Liver (tissue), 10 donors: ENCODE measurements at places on chromosomes 4 and X. TPM values are rescaled to one million over a fixed set of nuclear protein-coding genes. Genes with fewer than 3 reads are reported as not detected.

The ZNF518B gene
- polyA plus RNA-seq: 1.4 TPM

The UXT gene
- 99.0 TPM for polyA plus RNA-seq

The CYBB gene
- 10.2 TPM for polyA plus RNA-seq

The MCF2 gene
- 0.11 TPM for polyA plus RNA-seq

The SLC6A14 gene
- polyA plus RNA-seq: not detected

The VEGFC gene
- polyA plus RNA-seq: 1.8 TPM

The CLDN34 gene
- not detected for polyA plus RNA-seq

The C1GALT1C1 gene
- polyA plus RNA-seq: 16.8 TPM

The EGF gene
- not detected for polyA plus RNA-seq

The MUC7 gene
- not detected for polyA plus RNA-seq

The RWDD4 gene
- polyA plus RNA-seq: 6.5 TPM

The CXCL1 gene
- 0.97 TPM for polyA plus RNA-seq

The PITX2 gene
- polyA plus RNA-seq: not detected

The GPRASP1 gene
- 0.54 TPM for polyA plus RNA-seq

The DRD5 gene
- not detected for polyA plus RNA-seq

The MAGEE2 gene
- not detected for polyA plus RNA-seq

The SCML1 gene
- polyA plus RNA-seq: 15.5 TPM

The PDGFC gene
- polyA plus RNA-seq: 8.3 TPM

The PCDH7 gene
- 0.61 TPM for polyA plus RNA-seq

The OTUD5 gene
- 18.8 TPM for polyA plus RNA-seq

The CDX4 gene
- not detected for polyA plus RNA-seq

The ARHGAP4 gene
- polyA plus RNA-seq: 3.3 TPM

The SATL1 gene
- polyA plus RNA-seq: not detected

The OCIAD2 gene
- 159 TPM for polyA plus RNA-seq

The TDO2 gene
- 1,057 TPM for polyA plus RNA-seq

The DCLK2 gene
- polyA plus RNA-seq: 0.30 TPM

The XG gene
- 0.02 TPM for polyA plus RNA-seq

The EDNRA gene
- 0.71 TPM for polyA plus RNA-seq

The CCNQ gene
- polyA plus RNA-seq: 9.9 TPM

The TLR2 gene
- polyA plus RNA-seq: 2.9 TPM

The MFAP3L gene
- 18.6 TPM for polyA plus RNA-seq

The HSFX4 gene
- polyA plus RNA-seq: not detected

The RNF128 gene
- polyA plus RNA-seq: 39.5 TPM

The TRAM1L1 gene
- not detected for polyA plus RNA-seq

The VSIG4 gene
- polyA plus RNA-seq: 16.7 TPM

The FAM9B gene
- 0.38 TPM for polyA plus RNA-seq

The CYLC1 gene
- not detected for polyA plus RNA-seq

The UGT2B11 gene
- 0.39 TPM for polyA plus RNA-seq

The S100G gene
- polyA plus RNA-seq: not detected

The GC gene
- polyA plus RNA-seq: 3,030 TPM

The UGT8 gene
- not detected for polyA plus RNA-seq

The SLC26A1 gene
- polyA plus RNA-seq: 17.8 TPM

The ADGRG2 gene
- 0.24 TPM for polyA plus RNA-seq

The PPEF1 gene
- not detected for polyA plus RNA-seq

The ADH7 gene
- not detected for polyA plus RNA-seq

The TLR3 gene
- polyA plus RNA-seq: 2.0 TPM

The SPANXN3 gene
- not detected for polyA plus RNA-seq

The KIT gene
- polyA plus RNA-seq: 0.91 TPM

The KIAA1210 gene
- not detected for polyA plus RNA-seq

The SLC9B1 gene
- polyA plus RNA-seq: 0.19 TPM

The SUPT20HL1 gene
- polyA plus RNA-seq: not detected

The CENPVL2 gene
- polyA plus RNA-seq: not detected

The BCOR gene
- 5.6 TPM for polyA plus RNA-seq

The C4orf36 gene
- not detected for polyA plus RNA-seq

The ABCB7 gene
- 10.9 TPM for polyA plus RNA-seq

The TCEAL5 gene
- polyA plus RNA-seq: not detected

The ZFYVE28 gene
- 2.0 TPM for polyA plus RNA-seq
